ENCODE measurements at places on chromosomes 16 and 17.

DNA sequence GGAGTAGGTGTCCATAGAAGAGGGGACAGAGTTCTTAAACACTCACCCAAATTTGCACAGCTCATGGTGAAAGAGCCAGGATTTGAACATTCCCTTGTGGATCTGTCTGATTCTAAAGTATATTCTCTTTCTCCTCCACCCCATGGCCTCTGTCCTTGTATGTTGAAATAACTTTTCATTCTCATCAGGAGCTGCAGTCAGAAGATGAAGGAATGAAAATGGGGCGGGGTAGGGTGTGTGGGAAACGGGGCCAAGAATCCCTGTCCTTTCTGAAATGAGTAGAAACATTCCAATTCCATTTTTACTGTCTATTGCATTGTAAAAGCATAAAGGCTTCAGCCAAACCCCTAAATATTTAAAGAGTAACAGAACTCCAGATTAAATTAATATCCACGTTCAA lies 42.8 kb downstream of the NOG start:
- no peak for DNase-seq

GRCh38 chr17:55321427-55322060 lies 56.8 kb downstream of the HLF start:
- no peak for DNase-seq

DNA sequence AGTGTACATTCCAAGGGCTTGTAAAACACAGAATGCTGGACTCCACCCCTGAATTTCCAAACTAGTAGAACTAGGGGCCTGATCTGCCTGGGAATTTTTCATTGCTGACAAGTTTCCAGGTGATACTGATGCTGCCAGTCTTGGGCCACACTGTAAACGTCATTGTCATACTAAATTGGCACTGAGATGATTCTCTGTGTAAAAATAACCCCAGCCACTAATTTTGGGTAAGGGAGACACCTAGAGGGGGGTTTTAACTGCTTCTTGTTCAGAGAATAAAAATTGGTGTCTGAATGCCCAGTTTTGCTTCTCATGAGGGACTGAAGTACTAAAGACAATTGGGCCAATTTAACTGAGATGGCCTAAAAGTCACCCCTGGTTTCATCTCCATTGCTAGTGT lies 5.0 kb upstream of the CDH13 start:
- DNase-seq = no peak

GRCh38 chr16:3249451-3249850 lies 7.0 kb downstream of the MEFV start:
- DNase-seq = no peak

DNA sequence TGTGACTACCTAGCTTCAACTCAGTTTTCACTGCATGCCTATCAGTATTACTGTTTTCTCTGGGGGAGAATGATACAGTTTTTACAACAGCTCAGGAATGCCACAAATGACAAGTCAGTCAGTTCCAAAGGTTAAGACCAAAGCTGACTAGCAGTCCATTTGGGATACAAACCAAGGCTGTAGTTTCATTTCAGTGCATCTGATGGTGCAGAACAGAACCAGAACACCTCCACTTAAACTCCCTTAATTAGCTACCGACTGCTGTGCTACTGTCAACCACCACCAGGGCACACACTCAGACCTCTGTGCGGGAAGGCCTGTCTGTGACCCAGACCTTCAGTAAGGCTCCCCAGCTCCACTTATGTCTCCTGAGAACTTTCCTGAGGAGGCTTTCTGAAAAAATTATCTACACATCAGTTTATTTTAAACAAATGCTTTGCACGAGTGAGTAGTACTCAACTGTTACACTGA lies 20.4 kb downstream of the NFE2L1 start:
- DNase-seq = peak; percentile 31

GRCh38 chr16:46627746-46628145 lies 6.6 kb upstream of the SHCBP1 start:
- DNase-seq = no peak

GRCh38 chr17:75877752-75878173 lies 618 bp downstream of the TRIM47 start:
- DNase-seq = no peak

GRCh38 chr16:15795615-15796014 lies 61.2 kb downstream of the MYH11 start:
- no peak for DNase-seq

DNA sequence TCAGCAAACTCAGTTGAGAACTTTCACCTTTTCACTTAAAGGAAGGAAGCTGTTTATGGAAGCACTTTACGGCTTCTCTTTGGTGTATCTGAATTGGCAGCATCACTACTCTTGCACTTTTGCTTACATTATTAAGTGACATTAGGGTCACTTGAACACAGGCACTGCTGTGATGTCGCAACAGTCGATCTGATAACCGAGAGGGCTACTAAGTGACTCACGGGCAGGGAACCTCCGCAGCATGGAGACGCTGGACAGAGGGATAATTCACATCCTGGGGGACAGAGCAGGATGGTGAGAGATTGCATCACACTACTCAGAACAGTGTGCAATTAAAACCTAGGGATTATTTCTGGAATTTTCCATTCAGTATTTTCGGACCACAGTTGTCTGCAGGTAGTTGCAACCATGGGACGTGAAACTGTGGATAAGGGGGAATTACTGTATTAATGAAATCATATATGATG lies 56.5 kb downstream of the DNAH2 start:
- peak; percentile 14 for DNase-seq

- no peak for DNase-seq
Measured at GRCh38 chr17:45149669-45150664, 1.7 kb downstream of the HEXIM1 start.

DNA sequence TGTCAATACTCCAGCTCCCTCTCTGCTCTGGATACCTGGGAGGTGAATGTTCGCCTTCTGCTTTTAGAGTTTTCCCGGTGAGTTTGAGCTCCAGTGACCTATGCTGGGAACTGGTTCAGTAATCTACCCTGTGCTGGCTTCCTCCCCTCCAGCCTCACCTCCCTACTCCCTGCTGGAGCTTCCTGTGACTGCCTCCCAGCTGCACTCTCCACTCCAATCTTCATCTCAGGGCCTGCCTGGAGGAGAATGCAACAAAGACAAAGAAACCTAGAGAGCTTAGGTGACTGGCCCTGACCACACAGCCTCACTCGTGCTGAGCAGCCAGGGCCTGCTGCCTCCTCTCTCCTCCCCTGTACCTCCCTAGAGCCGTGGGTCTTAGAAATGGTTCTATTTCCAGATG lies 101.6 kb upstream of the FOXF1 start:
- no peak for DNase-seq

- DNase-seq = no peak
Measured at GRCh38 chr16:87216841-87217275, 100.3 kb downstream of the C16orf95 start.

DNA sequence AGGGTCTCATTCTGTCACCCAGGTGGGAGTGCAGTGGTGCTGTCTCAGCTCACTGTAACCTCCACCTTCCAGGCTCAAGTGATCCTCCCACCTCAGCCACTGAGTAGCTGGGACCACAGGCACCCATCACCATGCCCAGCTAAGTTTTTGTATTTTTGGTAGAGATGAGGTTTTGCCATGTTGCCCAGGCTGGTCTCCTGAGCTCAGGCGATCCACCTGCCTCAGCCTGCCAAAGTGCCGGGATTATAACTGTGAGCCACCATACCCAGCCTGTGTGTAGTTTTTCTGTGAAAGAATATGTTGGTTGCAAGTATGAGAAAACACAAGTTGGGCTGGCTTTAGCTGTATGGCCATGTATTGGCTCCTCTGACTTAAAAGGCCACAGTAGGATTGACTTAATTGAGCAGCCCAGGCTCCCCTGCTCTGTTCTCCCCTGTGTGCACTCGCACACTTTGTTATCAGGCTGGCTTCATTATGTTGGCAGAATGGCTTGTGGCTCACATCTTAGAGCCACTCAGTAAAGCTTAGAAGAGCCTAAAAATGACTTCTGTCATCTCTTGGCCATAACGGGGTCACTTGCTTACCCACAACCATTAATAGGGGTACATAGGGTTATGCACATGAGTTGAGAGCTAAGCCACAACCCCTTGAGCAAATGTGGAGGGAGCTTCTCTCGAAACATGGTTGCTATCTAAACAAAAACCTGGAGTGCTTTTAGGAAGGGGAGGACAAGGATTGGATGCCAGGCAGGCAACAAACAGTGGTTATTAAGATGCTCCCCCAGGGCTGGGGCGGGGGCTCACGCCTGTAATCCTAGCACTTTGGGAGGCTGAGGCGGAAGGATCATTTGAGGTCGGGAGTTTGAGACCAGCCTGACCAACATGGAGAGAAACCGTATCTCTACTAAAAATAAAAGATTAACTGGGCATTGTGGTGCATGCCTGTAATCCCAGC lies 6.1 kb downstream of the HAPSTR1 start:
- no peak for DNase-seq

- no peak for DNase-seq
Measured at GRCh38 chr17:58572846-58573245, 58.4 kb upstream of the MTMR4 start.

DNA sequence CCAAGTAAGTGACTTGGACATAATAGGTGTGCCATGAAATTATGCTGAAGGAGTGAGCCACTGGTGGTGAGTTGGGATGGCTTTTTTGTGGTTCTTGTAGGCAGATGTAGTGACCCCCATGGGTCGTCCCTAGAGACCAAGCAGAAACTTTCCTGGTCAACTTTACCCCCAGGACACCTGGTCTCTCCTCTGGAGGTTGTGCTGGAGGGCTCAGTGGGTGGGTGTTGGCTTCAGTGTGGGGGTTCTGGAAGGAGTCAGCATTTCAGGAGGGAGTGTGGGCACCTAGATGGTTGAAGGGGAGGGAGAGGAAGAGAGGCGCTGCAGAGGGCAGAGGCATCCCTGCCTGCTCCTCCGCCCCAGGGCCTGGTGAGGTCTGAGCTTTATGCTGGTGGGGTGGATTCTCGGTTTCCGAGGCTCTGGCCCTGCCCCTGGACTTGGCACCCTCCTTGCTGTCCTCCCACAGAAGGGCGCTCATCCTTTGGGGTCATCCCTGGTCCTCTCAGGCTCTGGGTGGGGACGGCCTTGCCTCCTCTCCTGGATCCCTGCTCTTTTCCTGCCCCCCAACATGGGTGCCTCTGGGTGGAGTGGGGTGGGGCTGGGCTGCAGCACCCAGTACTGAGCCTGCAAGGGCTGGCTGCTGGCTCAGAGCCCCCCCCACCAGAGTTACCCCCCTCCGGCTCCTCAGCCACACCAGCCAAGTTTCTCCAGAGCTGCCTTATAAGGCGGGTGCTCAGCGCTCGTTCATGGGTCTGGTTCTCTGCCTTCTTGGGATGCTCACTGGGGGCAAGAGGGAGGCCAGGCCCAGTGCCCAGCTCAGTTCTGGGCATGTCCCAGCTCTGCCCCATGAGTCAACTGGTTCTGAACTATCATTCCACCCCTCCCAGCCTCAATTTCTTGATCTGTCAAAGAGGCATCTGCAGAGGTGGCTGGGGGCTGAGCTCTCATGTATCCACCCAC lies 266.8 kb downstream of the SEC14L1 start:
- DNase-seq = no peak

DNA sequence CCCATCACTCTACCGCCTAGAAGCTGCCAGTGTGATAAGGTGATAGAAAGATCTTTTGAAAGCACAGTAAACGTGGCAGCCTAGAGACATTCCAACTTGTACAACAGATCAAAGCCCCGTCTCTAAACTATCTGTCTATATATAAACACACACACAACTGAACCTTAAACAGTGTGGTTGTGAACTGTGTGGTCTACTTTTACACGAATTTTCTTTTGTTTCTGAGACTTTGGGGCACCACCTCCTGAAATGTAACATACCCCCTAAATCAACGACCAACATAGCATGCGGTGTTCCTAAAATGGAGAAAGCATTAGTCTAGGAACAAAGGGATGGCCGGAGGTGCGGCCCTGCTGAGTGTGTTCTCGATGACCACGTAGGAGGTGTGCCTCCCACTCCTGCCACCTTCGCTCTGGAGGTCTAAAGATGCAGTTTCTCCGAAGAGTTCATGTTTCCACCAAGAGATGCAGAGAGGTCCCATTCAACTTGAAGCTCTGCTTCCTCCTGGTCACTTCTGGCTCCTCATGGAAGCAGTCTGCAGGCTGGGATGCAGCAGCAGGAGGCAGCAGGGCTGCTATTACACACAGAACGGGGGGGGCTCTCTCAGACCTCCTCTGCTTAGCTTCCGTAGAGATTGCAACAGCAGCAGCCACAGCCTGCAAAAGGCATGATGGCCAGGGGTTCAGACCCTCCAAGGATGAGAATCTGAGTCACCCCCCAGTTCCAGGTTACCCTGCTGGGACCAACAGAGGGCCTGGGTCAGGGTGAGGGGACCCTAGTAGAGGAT lies 22.6 kb upstream of the USP10 start:
- no peak for DNase-seq

DNA sequence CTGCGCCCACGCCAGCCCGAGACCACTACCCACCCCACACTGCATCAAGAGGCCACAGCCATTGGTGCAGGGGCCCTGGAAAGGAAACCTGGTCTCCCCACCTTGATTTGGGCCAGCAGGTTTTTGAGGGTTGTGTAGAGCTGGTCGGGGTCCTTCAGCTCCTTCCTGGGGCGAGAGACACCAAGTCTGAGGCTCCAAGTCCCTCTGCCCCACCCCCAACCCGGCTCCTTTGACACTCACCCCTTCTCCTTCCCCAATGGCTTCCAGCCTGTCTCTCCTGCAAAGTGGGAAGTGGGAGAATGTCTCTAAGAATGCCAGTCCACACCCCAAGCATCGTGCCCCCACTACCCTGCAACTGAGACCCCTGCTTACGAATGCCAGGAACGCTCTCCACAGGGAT lies 1.6 kb upstream of the DHX58 start:
- no peak for DNase-seq

DNA sequence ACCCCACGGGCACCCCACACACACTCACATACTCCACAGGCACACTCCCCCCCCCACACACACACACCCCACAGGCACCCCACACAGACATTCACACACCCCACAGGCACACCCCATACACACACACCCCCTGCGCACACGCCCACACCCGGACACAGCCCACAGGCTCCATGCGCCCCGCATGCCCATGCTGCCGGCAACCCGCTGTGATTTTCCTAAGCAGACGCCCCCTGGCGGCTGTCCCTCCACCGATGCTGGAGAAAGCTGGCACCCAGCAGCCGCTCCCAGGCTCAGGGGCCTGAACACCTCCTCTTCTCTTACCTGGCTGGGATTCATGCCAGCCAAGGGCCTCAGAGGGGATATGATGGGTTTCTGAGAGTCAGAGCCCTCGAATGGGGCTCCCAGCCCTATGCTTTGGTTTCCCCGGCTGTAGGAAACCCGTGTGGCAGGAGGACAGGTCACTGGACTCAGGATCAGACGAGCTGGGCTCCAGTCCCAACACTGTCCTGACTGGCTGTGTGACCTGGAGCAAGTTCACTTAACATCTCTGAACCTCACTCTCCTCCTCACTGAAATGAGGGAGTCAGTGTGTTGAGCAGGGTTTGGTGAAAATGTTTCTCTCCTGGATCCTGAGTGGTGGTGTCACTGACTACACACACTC lies 19.6 kb upstream of the TNFRSF13B start:
- no peak for DNase-seq

DNA sequence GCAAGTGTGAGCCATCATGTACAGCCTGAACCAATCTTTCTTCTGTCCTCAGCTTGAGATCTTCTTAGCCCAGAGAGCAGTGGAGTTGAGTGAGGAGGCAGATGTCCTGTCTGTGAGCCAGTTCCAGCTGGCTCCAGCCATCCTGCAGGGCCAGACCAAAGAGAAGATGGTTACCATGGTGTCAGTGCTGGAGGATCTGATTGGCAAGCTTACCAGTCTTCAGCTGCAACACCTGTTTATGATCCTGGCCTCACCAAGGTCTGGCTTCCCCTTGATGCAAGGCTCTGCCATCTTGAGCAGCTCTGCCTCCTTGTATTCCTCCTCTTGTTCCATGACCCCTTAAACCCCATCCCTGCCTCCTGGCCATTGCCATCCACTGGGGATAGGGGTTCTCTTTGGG lies 9.6 kb downstream of the CDK5RAP3 start:
- no peak for DNase-seq
